Stimulated activated CD4-positive, alpha-beta T cell treated with anti-CD3 and anti-CD28 coated beads, Interleukin-1b, Interleukin-23, amount 100 ng/mL, for 48 hours (primary cell): ENCODE measurements at places on chromosomes 16 and 17.

DNA sequence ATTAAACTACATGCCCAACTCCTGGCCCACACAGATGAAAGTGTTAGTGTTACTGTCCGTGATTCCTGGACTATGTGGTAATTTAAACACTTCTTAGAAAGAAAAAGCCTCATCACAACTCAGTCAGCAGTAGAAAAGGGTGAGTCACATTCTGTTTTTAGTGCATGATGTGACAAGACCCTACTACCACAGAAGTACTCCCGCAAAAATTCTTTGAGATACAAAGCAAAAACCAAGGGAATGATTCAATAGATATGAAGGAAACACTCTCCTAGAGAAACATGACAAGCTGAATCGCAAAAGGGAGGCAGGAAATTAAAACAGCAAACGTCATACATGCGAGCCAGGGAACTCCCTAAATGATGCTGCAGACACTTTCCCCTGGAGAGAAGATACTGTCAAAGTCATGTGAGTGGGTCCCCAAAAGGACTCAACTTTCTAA, 14.4 kb downstream of the SNN start:
- DNase-seq = no peak

- DNase-seq = no peak
These were observed 204.0 kb upstream of the MPHOSPH6 start for GRCh38 chr16:82373976-82374375.

GRCh38 chr17:16909472-16910246, 62.3 kb downstream of the TNFRSF13B start:
- no peak for DNase-seq

GRCh38 chr17:78780335-78780734, 1.7 kb downstream of the CYTH1 start:
- no peak for DNase-seq

- DNase-seq = no peak
These were observed 309.5 kb upstream of the PMFBP1 start for GRCh38 chr16:72481419-72481818.

DNA sequence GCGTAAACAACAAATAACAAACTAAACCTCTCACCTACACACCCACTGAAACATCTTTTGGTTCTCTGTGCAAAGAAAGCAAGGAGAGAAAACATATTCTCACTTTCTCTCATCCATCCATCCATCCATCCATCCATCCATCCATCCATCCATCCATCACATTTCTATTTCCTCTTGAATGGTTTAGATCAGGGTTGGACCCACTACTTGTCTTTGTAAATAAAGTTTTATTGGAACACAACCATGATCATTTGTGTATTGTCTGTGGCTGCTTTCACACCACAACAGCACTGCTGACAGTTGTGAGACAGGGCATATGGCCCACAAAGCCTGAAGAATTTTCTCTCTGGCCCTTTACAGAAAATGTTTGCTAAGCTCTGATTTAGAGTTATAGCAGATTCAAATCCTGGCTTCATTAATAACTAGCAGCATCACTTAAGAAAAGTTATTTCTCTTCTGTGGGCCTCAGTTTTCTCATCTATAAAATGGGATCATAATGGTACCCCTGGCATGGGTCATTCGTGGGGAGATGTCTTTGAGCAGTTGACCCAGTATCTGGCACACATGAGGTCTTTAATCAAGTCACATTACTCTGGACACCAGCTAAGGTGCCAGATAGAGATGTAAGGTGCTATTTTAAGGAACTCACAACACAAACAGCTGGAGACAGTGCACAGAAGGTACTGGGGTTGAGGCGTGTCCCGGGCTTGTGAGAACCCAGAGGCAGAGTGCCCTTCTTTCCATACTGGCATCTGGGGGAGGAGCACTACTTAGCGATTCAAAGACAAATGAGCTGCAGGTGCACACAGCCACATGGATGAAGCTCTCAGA, 146.3 kb downstream of the CMIP start:
- no peak for DNase-seq

- DNase-seq = peak; percentile 14
These were observed 90.1 kb upstream of the CDC42EP4 start for GRCh38 chr17:73401911-73402310.

DNA sequence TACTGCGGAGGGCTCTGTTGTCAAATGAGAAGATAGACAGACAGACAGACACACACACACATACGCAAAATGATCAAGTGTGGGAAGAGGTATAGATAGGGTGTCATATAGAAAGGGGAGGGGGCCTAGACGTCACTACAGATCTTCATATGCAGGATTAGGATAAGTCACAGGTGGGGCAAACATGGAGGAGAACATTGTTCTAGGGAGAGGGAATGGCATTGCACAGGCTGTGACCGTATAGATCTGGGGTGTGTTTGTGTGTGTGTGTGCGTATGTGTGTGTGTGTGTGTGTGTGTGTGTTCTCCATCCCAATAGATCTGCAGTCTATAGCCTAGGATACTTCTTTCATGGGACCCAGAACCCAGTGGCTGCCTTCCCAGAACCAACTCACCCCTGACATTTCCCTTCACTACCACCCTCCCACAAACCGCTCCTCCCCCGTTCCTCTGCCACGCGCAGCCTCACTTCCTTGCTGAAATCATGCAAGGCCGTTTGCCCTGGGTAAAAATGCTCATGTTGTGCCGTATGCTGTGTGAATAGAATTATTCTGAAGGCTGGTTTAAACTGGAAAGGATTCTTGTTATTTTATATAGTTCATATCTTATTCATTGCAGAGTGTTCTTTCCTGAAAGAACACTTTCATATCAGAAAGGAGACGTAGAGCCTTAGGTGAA, 50.5 kb upstream of the CCL1 start:
- no peak for DNase-seq

GRCh38 chr17:78585006-78585630, 7.9 kb upstream of the DNAH17 start:
- no peak for DNase-seq

DNA sequence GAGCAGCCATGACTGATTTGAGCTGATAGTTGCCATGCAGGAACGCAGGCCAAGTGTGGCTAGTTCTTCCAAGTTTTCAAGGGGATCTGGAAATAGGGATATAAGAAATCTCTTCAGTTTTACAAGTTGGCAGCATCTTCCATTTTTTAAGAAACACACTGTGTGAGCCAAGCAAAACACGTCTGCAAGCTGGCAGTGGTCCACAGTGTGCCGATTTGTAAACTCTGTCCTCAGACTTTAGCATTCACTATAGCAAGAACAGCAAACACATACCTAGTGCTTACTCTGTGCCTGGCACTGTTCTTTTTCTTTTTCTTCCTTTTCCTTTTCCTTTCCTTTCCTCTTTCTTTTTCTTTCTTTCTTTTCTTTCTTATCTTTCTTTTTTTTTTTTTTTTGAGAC, 2.9 kb downstream of the ORAI3 start:
- no peak for DNase-seq

DNA sequence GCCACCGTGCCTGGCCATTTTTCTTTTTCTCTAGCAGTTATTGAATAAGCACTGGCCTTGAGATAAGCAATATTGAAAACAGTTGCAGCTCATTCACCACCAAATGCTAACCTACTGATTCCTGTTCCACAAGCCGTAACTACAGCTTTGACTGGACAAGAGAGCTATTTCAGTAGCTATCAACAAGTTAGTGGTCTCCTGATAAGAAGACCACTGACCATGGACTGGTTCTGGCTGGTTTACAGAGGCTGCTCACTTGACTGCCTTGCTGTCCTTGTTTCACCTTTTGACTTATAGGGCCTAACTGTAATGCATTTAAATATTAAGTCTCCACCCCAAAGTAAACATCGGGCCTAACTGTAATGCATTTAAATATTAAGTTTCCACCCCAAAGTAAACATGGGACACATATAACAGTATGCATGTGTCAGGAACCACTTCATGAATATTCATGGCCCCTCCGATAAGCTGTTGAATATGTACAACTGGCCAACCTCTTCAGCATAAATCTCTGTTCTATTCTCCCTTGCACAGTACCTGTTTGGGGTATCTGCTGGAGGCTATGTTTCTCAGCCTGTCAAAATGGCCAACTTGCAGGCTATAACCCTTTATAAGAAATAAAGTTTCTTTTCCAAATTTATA, 94.1 kb downstream of the USP32 start:
- no peak for DNase-seq

DNA sequence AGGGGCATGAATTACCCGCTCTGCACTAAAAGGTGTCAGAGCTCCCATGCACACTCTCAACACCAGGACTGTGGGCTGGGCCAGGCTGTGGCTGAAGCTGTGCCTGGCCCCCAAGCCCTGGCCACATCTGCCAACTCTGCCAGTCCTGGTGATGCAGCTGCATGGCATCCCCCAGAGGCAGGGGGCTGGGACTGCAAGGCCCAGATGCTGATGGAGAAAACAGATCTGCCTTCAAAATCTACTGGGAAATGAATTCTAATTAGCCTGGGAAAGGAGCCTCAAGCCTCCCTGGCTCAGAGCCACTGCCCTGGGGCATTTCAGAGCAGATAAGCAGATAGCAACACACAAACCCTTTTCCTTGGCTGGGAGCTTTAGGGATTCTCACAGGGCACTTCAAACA, 3.4 kb downstream of the CHST6 start:
- DNase-seq = no peak

- DNase-seq = no peak
These were observed 15.2 kb downstream of the ALOX12B start for GRCh38 chr17:8072341-8072728.

GRCh38 chr16:88437367-88437964, 15.6 kb upstream of the ZFPM1 start:
- peak; percentile 65 for DNase-seq

GRCh38 chr16:84600343-84601229, 17.3 kb downstream of the COTL1 start:
- peak; percentile 47 for DNase-seq

DNA sequence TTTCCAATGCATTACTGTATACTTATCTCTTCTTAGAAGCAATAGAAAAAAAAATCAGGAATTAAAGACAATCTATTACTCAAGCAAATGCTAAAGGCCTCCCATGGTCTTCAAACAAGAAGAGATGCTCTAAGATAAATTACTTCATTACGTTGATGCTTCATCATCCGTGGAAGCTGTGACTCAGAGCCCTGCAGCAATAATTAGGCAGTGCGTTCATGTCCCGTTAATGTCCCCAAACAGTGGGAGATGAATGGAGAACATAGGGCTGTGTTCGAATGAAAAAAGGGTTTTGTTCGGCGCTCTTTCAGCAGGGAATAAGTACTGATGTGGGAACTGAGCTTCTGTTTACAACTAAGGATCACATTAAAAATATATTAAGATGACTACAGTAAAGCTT, 15.9 kb upstream of the PDXDC1 start:
- DNase-seq = no peak

GRCh38 chr17:65160516-65160915, 23.3 kb downstream of the RGS9 start:
- no peak for DNase-seq

DNA sequence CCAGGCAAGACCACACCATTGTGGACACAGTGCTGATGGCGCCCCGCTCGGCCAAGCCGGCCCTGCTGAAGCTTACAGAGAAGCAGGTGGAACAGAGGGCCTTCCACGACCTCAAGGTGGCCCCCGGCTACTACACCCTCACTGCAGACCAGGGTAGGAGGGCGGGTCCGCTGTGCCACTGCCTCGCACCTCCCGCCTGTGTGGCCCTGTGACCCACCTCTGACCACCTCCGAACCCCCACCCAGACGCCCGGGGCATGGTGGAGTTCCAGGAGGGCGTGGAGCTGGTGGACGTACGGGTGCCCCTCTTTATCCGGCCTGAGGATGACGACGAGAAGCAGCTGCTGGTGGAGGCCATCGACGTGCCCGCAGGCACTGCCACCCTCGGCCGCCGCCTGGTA, 21.1 kb downstream of the ITGB4 start:
- DNase-seq = no peak

DNA sequence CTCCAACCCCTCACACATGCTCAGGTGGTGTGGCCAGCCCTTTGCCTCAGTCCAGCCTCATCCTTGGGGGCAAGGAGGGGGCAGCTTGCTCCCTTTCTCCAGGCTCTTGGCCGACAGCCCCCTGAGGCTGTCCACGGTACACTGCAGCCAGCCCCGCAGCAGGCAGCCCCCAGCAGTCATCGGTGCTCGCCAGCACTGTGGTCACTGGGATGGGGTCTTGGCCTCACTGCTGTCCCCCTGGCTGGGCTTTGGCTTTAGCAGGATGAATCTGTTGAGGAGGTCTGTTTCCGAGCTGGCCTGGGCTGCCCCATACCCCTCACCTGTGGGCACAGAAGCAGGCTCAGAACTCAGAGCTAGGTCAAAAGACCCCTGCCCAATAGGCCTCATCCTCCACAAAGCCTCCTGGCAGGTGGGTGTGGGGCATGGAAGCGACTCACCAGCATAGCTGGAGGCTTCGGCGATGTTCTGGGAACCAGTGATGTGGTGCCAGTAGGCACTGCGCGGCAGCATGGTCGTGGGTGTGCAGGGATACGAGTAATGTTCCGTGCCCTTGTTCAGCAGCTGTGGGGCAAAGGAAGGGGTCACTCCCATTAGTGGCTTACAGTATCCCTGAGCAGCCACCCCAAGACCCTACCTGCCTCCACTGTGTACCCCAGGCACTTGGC, 10.8 kb downstream of the POLR2C start:
- no peak for DNase-seq

- no peak for DNase-seq
These were observed 19.8 kb downstream of the ZNF385C start for GRCh38 chr17:42078396-42079043.

- DNase-seq = no peak
These were observed 6.6 kb downstream of the NDRG4 start for GRCh38 chr16:58506241-58507194.

- no peak for DNase-seq
These were observed 18.9 kb upstream of the P2RX1 start for GRCh38 chr17:3935140-3935542.

GRCh38 chr17:56018211-56018610, 135.1 kb upstream of the ANKFN1 start:
- no peak for DNase-seq

DNA sequence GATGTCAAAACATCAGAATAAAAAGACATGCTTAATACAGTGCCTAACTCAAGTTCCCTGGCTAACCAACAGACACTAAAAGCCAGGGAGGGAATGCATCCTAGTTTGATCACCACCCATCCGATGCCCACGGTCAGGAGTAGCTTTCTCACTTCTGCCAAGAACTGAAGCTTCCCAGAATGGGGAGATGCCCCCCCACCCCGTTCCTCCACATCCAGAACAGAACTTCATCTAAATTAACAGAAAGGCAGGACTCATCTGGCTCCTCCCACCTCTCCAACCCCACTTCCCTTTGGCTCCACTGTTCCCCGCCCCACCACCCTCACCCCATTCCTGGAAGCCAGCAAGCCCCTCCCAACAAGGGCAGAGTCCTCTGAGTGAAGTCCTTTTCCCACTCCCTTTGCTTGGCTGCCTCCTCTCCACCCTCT, 33.7 kb downstream of the GDE1 start:
- no peak for DNase-seq

- DNase-seq = no peak
These were observed 19.7 kb downstream of the MAP2K6 start for GRCh38 chr17:69434164-69434579.

GRCh38 chr16:66369055-66369592, 2.6 kb downstream of the CDH5 start:
- no peak for DNase-seq

DNA sequence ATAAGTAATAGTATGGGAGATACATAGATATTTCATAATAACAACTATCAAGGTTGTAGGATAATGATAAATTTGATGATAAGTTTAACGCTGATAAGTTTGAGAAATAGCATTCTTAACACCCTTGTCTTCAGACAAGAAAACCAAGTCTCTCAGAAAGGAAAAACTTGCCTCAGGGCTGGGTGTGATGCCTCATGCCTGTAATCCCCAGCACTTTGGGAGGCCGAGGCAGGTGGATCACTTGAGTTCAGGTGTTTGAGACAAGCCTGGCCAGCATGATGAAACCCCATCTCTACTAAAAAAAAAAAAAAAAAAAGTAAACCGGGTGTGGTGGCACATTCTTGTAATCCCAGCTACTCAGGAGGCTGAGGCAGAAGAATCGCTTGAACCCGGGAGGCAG, 90.7 kb downstream of the SHISA9 start:
- DNase-seq = no peak
